ENCODE measurements at places on chromosomes 2 and 18.

GRCh38 chr18:76451396-76452331, 43.4 kb downstream of the ZNF516 start:
- peak; percentile 36 for DNase-seq

DNA sequence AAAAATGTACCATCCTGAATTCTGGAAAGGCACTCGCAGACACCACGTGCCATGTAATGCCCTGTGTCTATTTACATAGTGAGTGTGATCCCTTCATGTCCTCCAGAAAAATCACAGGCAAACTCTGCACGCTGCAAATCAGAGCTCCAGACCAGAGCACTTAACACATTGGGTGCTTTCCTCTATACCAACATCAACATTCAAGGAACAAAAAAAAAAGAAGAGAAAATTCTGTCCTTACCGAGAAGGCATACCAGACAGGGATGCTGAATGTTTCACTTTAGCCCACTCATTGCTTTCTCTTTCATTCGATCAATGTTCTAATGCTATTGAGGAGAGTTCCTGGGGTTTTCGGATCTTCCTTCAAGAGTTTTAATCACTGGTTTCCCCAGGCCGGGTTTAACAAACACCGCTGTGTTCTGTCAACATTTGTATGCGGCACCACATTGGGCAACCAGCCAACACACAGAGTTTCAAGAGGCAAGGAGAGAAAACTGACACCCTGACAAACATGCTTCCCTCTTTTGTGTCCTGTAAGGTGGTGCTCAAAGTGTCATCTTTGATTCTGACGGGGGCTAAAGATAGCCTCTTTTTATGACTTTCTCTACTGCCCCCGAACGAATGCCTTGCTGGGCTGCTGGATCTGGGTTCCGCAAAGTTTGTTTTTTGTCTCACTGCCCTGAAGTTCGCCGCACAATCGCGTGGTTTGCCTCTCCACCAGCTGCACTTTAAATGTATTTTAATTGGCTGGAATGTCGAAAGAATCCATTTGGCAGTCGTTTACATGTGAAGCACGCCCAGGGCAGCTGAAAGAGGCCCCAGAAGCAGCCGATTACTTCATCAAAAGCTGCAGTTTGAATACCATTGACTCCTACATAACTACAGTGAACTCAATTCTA, 106.4 kb upstream of the NCKAP5 start:
- DNase-seq: peak; percentile 20

- no peak for DNase-seq
Observed at GRCh38 chr2:29159125-29159524, 43.9 kb downstream of the CLIP4 start.

GRCh38 chr2:28011322-28011737, 120.8 kb downstream of the BABAM2 start:
- no peak for DNase-seq

- no peak for DNase-seq
Observed at GRCh38 chr18:63551769-63552168, 9.6 kb downstream of the SERPINB12 start.

All from neural crest cell (in vitro differentiated cells).